ENCODE measurements at places on chromosomes 6 and 20.

DNA sequence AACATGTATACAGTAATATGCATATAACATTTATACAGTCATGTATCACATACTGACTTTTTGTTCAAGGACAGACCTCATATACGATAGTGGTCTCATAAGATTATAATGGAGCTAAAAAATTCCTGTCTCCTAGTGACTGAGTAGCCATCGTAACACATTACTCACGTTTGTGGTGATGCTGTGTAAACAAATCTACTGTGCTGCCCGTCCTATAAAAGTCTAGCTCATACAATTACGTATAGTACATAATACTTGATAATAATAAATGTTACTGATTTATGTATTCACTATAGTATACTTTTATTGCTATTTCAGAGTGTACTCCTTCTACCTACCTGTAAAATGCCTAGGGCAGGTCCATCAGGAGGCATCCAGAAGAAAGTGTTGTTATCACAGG, 17.4 kb downstream of the SERAC1 start:
- no peak for DNase-seq

DNA sequence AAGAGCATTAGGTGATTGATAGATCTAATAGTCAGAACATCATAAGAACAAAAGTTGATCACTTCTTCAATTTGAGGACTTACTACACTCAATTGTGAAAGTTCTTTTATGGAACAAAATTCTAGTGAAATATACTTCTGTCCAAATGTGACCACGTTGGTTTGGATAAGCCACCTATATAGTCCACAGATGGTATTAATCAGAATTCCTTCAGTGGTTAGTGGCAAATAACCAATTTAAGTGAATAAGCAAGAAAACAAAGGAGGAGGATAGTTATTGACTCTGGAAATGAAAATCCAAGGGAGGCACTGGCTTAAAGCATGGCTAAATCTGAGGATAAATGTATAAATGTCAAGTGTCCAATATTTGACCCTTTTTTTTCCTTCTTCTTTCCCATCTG, 268.5 kb upstream of the MARCKS start:
- DNase-seq = no peak

- no peak for DNase-seq
These were observed 10.7 kb downstream of the PSMG4 start for GRCh38 chr6:3269281-3269975.

DNA sequence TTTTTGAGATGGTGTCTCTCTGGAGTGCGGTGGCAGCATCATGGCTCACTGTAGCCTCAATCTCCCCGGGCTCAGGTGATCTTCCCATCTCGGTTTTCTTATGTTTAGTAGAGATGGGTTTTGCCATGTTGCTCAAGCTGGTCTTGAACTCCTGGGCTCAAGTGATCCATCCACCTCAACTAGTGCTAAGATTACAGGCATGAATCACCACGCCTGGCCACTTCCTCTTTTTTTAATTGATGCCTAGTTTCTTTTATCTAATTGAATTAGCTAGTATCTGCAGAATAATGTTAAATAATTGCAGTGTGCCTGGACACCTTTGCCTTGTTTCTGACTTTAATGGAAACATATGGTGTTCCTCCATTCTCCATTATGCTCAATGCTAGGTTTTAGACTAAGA, 38.4 kb upstream of the SLC22A16 start:
- DNase-seq = no peak
